SJSA1 (cell line): ENCODE measurements at places on chromosomes 6 and 20.
A peak's percentile ranks its signal among the peaks of the same experiment; 100 is the strongest.

DNA sequence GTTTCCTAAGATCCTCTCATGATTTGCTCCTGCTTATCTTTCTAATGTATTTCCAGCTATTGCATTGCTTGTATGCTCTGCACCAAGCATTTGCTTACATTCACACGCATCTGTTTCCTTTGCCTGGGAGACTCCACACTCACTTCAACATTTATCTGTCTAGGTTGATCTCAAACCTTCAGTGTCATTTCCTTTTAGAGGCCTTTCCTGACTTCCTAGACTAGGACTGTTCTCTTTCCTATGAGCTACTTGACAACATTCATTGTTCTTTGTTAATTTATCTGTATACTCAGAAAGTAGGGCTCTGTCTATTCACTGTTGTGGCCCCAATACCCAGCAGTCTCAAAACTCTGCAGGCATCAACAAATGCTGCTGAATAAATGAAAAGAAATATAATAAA lies 84.4 kb downstream of the WASF1 start:
- DNase-seq = no peak

DNA sequence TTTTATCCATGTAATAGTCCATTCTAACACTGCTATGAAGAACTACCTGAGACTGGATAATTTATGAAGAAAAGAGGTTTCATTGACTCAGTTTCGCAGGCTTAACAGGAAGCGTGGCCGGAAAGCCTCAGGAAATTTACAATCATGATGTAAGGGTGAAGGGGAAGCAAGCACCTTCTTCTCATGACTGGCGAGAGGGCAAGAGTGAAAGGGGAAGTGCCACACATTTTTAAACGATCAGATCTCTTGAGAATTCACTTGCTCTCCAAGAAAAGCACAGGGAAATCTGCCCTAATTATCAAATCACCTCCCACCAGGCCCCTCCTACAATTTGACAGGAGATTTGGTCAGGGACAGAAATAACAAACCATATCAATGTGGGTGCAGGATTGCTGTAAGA lies 859.7 kb downstream of the EPHA7 start:
- DNase-seq = no peak

- no peak for DNase-seq
Measured at GRCh38 chr6:150263765-150264404, 104.9 kb upstream of the IYD start.

GRCh38 chr6:123777563-123777962 lies 26.1 kb upstream of the NKAIN2 start:
- DNase-seq = no peak

DNA sequence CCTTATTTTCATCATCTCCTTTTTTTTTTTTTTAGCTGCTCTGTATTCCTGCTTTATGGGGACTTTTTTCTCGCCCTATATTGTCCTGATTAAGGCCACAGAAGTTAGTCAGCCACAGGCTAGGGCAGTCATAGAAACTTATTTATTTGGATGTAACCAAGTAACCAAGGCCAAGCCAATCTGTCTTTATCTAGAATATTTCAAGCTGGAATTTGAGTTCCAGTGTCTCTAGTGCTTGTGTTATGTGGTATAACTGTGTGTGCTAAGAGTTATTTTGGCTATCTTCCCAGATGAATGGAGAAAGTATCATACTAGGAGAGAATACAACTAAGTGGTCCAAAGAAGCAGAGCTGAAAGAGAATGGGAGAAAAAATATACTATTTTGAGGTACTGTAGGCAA lies 751.5 kb downstream of the CBLN4 start:
- no peak for DNase-seq

- no peak for DNase-seq
Measured at GRCh38 chr6:133951227-133951626, 1.8 kb upstream of the TBPL1 start.

GRCh38 chr6:131167773-131168172 lies 32.5 kb downstream of the AKAP7 start:
- DNase-seq = no peak

- no peak for DNase-seq
Measured at GRCh38 chr6:149586149-149586548, 20.0 kb downstream of the GINM1 start.

GRCh38 chr6:11279284-11279689 lies 46.8 kb upstream of the NEDD9 start:
- peak; percentile 14 for DNase-seq

GRCh38 chr6:156513504-156513903 lies 263.7 kb upstream of the ARID1B start:
- no peak for DNase-seq

DNA sequence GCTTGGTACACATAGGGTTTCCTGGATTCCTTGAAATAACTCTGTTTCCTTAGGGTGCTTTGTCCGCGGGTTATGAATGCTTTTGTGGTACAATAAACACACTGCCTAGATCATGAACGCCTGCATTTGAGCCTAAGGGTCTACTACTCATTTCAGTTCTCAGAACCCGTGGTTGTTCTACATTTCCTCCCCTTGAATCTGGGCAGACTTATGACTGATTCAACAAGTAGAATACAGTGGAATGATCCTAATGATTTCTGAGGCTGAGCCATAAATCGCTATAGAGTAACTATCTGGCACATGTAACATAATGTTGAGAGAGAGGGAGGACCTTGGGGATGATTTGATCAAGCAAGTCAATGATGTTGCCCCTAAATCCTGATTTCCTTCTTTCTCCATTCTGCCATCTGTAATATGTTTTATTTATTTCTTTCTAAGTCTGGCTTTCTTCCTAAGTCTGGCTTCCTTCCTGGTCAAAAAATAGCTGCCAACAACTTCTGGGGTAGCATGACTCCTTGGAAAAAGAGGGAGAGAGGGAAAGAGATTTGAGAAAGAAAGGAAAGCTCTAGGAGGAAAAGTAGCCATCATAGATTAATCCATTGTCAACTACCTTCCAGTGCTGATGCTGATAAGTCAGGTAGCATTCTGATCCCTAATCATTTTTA lies 23.0 kb downstream of the ABRACL start:
- DNase-seq = no peak

- no peak for DNase-seq
Measured at GRCh38 chr6:134850721-134851305, 99.1 kb downstream of the ALDH8A1 start.

- peak; percentile 63 for DNase-seq
Measured at GRCh38 chr6:6758915-6759654, 170.6 kb downstream of the LY86 start.
